NCI-H1436 (cell line): ENCODE measurements at places on chromosomes 7 and 10.

DNA sequence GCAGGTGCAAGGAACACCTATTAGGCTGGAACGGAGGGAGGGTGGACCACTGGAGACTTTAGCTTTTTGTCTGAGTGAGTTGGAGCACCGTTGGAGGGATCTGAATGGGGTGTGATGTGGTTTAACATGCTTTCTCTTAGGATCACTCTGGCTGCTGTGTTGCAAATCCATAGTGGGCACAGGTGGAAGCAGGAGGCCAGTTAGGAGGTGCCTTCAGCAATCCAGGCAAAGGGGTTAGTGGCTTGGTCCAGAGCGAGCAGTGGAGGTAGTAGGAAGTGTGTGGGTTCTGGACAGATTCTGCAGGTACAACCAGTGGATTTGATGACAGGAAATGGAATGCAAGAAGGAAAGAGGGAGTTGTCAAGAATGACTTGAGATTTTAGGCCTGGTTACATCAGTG lies 95.0 kb downstream of the MMRN2 start:
- no peak for DNase-seq

GRCh38 chr7:156892081-156892800 lies 742 bp downstream of the LMBR1 start:
- peak; percentile 64 for DNase-seq

DNA sequence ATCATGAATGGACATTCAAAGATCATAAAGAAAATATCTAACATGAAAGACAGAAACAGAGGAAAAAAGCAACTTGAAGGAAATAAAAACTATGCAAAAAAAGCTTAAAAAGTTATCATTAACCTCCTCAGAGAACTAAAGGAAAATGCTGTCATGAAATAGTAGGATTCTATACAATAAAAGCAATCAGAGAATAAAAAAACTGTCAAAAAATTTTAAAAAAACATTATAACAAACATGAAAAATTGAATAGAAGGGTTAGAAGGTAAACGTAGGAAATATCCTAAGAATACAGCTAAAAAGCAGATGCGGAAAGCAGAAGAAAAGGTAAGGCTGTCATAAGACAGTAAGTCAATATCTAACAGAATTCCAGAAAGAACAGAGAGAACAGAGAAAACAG lies 44.8 kb downstream of the SGMS1 start:
- no peak for DNase-seq

- DNase-seq = no peak
Measured at GRCh38 chr7:92782855-92783254, 53.5 kb downstream of the CDK6 start.

DNA sequence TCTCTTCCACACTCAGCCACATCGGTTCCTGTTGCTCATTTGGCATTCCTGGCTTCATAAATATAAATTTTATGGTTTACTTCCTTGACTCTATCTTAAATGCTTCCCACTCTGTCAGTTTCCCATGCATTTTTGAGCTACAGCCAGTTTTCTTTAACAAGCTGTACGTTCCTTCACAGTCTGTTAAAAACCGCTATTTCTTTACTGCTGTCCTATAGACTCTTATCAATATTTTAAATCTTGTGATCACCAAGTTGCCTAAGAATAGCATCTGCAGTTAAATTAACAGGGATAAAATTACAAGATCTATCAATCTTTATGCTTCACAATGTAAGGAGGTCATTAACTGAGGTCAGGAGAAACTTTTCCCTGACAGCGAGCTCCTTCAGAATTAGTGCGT lies 103.1 kb upstream of the RHOBTB1 start:
- no peak for DNase-seq
